Left colon (tissue), 2 donors: ENCODE measurements at places on chromosomes 3 and 15. TPM values are rescaled to one million over a fixed set of nuclear protein-coding genes. Genes with fewer than 3 reads are reported as not detected.
A peak's percentile ranks its signal among the peaks of the same experiment; 100 is the strongest.

GRCh38 chr3:146221276-146221675 lies 29.6 kb downstream of the PLSCR4 start:
- no peak for DNase-seq

DNA sequence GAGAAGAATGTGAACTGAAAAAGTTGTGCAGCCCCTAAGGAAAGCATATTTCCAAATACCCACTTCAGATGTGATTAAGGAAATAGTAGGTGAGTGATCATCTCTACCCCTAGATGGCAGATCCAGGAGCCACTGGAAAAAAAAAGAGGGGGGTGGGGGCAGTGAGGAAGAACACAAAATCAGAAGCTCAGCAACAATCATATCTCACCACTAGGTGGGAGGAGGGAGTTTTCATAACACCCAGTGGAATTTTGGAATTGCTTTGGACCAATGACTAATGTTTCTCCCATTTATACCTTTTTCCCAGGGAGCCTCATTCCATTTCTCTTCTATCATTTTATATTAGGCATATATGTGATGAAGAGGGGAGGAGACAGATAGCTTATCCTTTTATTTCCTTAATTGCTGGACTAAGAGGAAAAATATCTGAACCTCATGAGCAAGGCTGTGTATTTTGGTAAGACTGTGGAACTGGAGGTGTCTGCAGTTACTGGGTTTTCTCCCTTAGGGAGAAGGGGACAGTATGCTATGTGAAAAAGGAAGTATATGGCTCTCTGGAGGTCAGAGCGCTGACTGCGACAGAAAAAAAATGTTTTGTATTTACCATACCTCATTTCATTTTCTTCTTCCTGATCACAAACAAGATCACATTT lies 363.4 kb downstream of the GAP43 start:
- no peak for DNase-seq

- no peak for DNase-seq
Measured at GRCh38 chr3:195015021-195015420, 255.9 kb downstream of the XXYLT1 start.

HCLS1 gene
- 19.7 TPM for total RNA-seq

CCDC39 gene
- total RNA-seq = not detected

GUCA1C gene
- not detected for total RNA-seq

FSIP1 gene
- 8.6 TPM for total RNA-seq

DNA sequence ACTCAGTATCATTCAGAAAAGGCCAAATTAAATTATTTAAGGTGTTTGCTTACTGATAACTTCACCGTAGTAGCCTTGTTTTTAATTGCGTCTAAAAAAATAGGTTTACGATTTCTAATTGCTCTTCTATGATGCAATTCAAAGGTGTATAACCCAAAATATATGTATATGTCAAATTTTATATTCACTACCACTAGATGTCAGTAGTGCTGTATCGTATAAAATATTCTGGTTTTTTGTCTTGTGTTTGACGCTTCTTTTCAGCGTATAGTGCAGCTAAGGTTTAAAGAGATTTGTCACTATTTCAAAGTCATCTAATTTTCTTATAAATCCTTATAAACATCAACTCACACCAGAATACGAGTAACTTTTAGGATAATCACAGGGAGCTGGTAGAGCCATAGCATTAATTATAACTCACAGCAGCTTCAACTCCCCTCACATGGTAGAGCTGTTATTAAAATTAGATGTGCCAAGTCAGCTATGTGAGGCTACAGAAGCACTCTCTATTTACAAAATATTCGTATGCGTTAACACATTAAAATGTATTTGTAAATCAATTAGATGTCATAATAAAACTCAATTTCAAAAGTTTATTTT lies 3.5 kb downstream of the PFN2 start:
- DNase-seq = no peak

GRCh38 chr15:82159922-82160321 lies 102.6 kb downstream of the EFL1 start:
- no peak for DNase-seq

DNA sequence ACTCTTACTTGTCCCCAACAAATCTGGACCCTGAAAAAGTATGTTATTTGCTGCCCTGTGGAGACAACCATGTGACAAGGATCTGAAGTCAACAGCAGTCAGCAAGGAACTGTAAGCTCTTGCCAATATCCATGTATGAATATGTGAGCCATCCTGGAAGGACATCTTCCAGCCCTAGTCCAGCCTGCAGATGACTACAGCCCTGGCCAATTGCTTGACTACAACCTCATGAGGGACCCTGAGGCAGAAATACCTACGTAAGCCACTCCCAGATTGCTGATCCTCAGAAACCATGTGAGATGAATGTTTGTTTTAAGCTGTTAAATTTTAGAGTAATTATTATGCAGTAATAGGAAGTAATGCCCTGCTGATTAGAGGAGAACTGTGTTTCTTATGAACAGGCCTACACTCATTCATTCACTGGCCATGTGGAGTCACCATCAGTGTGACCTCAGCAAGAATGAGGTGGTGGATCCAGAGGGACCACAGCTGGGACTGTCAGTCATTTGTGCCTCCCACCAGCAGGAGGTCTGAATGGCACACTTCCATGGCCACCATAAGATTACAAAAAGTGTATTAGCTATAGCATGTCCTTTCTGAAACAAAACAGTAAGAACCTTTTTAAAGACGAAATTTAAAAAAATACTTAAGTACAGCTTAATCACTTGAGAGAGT lies 92.6 kb downstream of the TFDP2 start:
- no peak for DNase-seq

PLA2G4B gene
- total RNA-seq = 3.4 TPM

GOLGA6L4 gene
- total RNA-seq = 3.5 TPM

GRCh38 chr3:58241306-58242044 lies 3.9 kb downstream of the ABHD6 start:
- DNase-seq = no peak

PRR20G gene
- total RNA-seq = not detected

DNA sequence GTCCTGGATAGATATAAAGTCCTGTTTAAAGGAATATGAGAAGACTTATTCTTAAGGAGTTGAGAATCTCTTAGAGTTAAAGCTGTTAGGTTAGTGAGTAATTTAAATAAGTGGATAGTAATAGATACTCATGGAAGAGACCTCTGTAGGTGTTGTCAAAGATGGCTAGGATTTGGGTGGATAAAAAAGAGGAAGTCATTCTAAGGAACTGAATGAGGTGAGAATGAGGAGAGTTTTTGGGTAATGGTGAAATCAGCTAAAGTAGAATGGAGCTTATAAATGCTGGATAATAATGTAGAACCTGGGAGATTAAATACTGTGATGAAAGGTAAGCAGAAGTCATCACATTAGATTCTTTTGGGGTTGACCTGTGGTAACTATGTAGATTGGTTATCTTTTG lies 8.1 kb downstream of the ARIH1 start:
- DNase-seq = no peak

DNA sequence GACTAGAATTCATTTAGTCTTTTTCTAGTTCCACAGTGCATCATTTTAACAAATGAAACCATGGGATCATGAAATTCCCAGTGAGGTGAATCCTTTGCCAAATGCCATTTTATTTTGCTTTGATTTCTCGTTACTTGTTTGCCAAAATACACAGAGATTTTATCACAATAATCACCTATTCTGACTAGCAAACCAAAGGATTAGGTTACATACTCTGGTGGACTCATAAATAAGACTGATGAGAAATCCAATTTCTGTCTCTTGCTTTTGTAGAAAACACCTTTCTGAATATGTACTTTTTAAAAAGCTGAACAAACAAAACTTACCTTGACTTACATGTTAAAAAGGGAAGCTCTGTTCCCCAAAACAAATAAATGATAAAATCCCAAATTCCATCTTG lies 12.2 kb downstream of the ERC2 start:
- DNase-seq = no peak

DNA sequence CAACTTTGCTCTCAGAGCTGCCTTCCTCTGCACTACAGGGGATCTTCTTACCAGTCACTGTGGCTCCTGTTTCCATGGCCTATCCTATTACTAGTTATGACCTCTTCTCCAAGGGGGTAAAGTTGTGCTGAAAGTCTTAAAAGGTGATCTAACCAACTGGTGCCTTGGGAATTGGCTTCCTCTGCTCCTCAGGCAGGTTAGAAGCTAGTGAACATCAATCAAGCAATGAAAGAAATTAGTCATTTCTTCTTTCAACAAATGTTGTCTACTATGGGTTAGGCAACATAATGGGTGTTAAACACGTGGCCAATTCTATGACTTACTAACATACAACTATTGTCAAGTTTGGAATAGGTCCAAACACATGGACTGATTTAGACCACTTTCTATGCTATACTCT lies 571.4 kb upstream of the NAALADL2 start:
- DNase-seq = no peak

PLCH1 gene
- 7.1 TPM for total RNA-seq

- DNase-seq = no peak
Measured at GRCh38 chr3:148964809-148965208, 26.5 kb upstream of the GYG1 start.

GRCh38 chr3:65526656-65527055 lies 512.1 kb downstream of the MAGI1 start:
- DNase-seq = no peak

CSPG4 gene
- total RNA-seq = 2.1 TPM

CCR8 gene
- total RNA-seq = not detected

GRCh38 chr3:52231502-52232278 lies 6.2 kb upstream of the TLR9 start:
- DNase-seq = peak; percentile 69

PLA1A gene
- total RNA-seq = 1.3 TPM

GRCh38 chr15:95016511-95017229 lies 785.3 kb downstream of the MCTP2 start:
- no peak for DNase-seq

GOLIM4 gene
- 95.4 TPM for total RNA-seq

- DNase-seq = peak; percentile 45
Measured at GRCh38 chr15:59532770-59533379, 78.7 kb upstream of the GCNT3 start.

MEX3B gene
- total RNA-seq = 0.27 TPM

GRCh38 chr15:23395030-23395692 lies 40.6 kb downstream of the GOLGA8S start:
- no peak for DNase-seq

GRCh38 chr3:123755501-123755900 lies 128.6 kb downstream of the MYLK start:
- DNase-seq = no peak

DNA sequence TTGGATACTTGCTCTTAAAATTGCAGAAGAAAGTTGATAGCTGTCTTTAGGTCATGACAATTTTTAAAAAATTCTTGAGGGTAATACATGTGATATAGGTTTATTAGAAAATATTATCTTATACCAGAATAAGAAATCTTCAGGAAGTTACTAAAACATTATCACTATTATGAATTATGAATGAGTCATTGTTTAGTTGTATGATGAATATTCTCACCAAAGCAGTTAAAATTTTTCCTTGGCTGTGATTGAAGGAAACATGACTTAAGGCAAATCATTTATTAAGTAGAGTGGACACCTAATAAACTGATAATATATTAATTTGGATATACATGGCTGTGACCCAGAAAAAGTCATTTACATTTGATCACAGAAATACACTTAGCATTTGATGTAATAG lies 30.1 kb downstream of the APPL1 start:
- no peak for DNase-seq

- no peak for DNase-seq
Measured at GRCh38 chr15:70112074-70112395, 14.3 kb upstream of the TLE3 start.

GRCh38 chr3:195147649-195148080 lies 123.3 kb downstream of the XXYLT1 start:
- peak; percentile 67 for DNase-seq

MAP1A gene
- 7.4 TPM for total RNA-seq

GRCh38 chr15:59307165-59307537 lies 65.5 kb downstream of the MYO1E start:
- DNase-seq = no peak
